ENCODE measurements at places on chromosomes 5 and 9. TPM values are rescaled to one million over a fixed set of nuclear protein-coding genes. Genes with fewer than 3 reads are reported as not detected.

WHRN gene
- total RNA-seq, result 0.13 TPM

OXCT1 gene
- total RNA-seq, result 261 TPM

ELOVL7 gene
- total RNA-seq, result 0.49 TPM

GARIN3 gene
- not detected for total RNA-seq

NMRK1 gene
- 7.7 TPM for total RNA-seq

SPINK7 gene
- total RNA-seq, result not detected

PIP5KL1 gene
- total RNA-seq, result 0.51 TPM

LCN15 gene
- not detected for total RNA-seq

QRFP gene
- total RNA-seq, result not detected

SLC46A2 gene
- total RNA-seq, result not detected

KCNIP1 gene
- total RNA-seq, result not detected

OTP gene
- total RNA-seq, result not detected

NUTM2F gene
- total RNA-seq, result not detected

CNTNAP3 gene
- 4.3 TPM for total RNA-seq

DIPK1B gene
- total RNA-seq, result 18.0 TPM

ORM1 gene
- not detected for total RNA-seq

PDCD1LG2 gene
- total RNA-seq, result 1.1 TPM

LRRC19 gene
- total RNA-seq, result not detected

GRXCR2 gene
- 0.68 TPM for total RNA-seq

NKD2 gene
- total RNA-seq, result 1.4 TPM

MAP3K1 gene
- 5.4 TPM for total RNA-seq

ZNG1A gene
- total RNA-seq, result 20.6 TPM

ANKRD31 gene
- total RNA-seq, result 0.11 TPM

RMI1 gene
- 9.7 TPM for total RNA-seq

PRDM9 gene
- total RNA-seq, result not detected

PCA3 gene
- not detected for total RNA-seq

DMRTA1 gene
- total RNA-seq, result 1.2 TPM

APBA1 gene
- 1.7 TPM for total RNA-seq

DNAH5 gene
- total RNA-seq, result not detected

RECK gene
- 5.1 TPM for total RNA-seq
